NCI-H1417 treated with DMSO at 0.1 percent for 48 hours (cell line): ENCODE measurements at places on chromosomes 12 and 14.

GRCh38 chr12:75471902-75472890, 8.4 kb upstream of the GLIPR1 start:
- no peak for DNase-seq

DNA sequence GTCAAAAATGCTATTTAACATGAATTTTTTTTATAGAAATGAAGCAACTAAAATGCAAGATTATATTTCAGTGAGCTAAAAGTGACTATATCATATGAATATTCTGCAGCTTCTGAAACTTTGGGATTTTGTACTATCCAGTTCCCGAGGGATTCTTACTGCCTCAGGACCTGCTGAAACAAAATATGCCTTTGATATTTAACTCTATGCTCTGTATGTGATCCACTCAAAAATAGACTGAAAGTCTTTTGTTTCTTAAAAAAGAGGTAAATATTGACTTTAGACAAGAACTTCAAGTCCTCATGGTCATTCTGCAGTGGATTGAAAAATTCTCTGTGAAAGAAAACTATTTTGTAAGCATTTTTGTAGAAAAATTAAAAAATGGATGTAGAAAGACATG, 22.4 kb downstream of the CNTN1 start:
- no peak for DNase-seq

DNA sequence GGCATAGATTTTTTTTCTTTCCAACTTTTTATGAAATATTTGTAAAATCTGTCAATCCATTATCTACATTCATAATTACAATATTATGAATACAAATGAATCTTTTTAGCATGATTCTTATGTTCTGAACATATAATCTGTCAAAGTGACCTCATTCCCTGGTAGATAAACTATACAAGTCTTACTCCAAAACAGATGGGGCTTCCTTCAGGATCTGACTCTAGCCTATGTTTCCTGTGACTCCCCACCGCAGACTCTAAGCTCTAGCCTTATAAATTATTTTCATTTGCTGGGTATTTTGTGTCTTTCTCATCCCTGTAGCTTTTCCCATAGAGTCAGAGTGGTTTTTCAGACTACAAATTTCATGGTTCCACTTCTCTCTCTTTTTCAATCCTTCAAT, 202.1 kb upstream of the KITLG start:
- no peak for DNase-seq

DNA sequence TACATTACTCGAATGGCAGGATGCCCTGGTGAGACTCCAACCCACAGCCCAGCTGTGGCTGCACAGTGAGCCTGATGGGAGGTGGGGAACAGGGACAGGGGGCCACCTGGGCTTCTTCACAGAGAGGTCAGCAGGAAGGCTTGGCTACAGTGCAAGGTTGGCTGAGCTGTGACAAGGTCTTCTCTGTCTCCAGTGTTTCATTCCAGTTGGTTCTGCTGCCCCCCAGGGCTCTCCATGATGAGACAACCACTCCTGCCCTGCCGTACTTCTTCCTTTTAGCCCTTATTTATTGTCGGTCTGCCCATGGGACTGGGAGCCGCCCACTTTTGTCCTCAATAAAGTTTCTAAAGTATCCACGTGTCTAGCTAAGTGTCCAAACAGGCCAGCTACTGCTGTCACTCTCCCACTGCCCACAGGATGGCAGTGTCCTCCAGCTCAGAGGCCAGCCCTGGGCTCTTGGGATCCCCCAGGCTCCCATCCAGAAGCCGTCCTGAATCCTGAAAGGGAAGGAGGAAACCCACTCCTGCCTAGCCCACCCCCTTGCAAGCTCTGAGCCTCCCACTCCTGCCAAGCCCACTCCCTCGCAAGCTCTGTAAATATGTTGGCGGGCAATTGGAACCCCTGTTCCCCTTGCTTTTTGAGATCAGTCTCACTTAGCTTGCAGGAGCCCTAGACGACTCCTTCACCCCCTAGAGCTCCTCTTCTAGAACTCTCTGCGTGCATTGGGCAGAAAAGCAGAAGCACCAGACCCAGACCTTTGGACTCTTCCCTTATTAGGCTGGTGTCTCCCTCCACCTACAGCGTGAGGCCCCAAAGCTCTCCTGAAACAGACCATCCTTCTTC, 5.4 kb downstream of the C1QL4 start:
- DNase-seq: no peak

- DNase-seq: no peak
Observed at GRCh38 chr14:99181241-99181640, 90.8 kb downstream of the BCL11B start.

GRCh38 chr12:727321-727720, 25.1 kb upstream of the WNK1 start:
- DNase-seq: no peak

GRCh38 chr12:56220611-56221231, 1.0 kb downstream of the RNF41 start:
- no peak for DNase-seq

GRCh38 chr12:64672925-64673409, 62.7 kb downstream of the RASSF3 start:
- DNase-seq: no peak

GRCh38 chr12:104521731-104522130, 65.0 kb downstream of the CHST11 start:
- DNase-seq: no peak

DNA sequence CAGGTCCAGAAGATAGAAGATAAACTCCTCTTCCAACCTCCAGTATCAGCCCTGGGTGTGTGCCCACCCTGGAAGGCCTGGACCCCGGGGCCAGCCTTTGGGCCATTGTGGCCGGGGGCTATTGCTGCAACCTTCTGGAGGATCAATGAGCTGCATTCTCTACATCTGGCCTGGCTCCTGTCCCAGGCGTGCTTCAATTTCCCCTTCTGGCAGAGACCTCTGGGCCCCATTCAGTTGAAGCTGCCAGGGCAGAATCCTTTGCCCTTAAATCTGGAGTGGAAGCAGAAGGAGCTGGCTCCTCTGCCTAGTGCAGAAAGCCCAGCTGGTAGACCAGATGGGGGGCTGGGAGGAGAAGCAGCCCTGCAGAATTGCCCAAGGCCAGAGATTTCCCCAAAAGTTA, 10.0 kb downstream of the NYNRIN start:
- DNase-seq: no peak

DNA sequence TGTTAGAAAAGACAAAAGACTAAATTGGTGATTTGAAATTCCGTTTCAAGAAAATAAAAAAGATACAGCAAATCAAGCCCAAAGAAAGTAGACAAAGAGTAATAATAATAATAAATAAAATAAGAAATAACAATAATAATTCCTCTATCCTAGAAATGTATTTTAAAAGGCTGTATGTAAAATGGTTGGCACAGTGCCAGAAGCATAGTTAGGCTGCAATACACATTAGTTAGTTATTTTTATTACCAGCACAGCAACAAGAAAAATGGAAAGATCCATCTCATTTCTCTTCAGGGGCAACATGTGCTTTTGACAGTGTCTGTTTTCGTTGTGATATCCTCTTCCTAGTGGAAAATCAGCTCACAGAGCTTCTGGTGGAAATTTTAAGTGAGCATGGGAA, 174.1 kb upstream of the TMTC1 start:
- no peak for DNase-seq

- no peak for DNase-seq
Observed at GRCh38 chr12:13194401-13195110, 2.0 kb upstream of the EMP1 start.

- no peak for DNase-seq
Observed at GRCh38 chr12:25301798-25302197, 51.1 kb upstream of the KRAS start.

GRCh38 chr14:98742001-98742400, 530.0 kb downstream of the BCL11B start:
- DNase-seq: no peak

- DNase-seq: no peak
Observed at GRCh38 chr12:56454557-56454956, at the start of gene MIP. Gene MIP (minus strand): TSS chr12:56454657. CDS start chr12:56454613, 44 bp downstream.

GRCh38 chr12:95940514-95940913, 1.9 kb downstream of the CCDC38 start:
- no peak for DNase-seq

GRCh38 chr12:122079033-122079531, 526 bp downstream of the MLXIP start:
- no peak for DNase-seq

DNA sequence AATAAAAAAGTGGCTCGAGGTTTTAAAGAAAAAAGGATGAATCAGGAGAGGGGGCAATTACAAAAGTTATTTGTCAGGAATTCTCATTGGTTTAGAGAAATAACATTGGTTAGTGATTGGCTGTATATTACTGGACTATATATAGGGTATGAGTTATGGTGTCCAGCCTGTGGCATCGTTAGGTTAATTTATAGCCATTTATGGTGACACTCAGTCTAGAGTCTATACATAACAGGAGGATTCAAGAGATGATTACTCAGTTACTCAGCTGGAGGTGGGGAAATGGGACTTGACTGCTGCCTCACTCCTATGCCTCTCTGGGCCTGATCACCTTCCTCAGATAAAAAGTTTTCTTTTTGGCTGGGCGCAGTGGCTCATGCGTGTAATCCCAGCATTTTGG, 25.6 kb upstream of the NFYB start:
- DNase-seq: no peak

GRCh38 chr14:104894331-104895206, 29.5 kb downstream of the CEP170B start:
- no peak for DNase-seq

DNA sequence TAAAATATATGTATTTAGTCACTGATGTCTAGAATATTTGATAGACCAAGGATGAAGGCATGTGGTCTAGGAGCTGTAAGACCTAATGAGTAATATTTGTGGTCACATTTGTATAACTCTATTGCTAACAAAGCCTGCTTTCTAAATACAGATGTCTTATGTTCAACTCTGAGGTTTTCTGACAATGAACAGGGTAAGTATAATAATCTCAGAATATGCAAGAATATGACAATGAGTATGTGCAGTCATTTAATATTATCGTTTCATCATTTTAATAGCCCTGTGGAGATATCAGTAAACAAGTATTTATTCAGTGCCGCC, 389.6 kb downstream of the LRIG3 start:
- DNase-seq: no peak

DNA sequence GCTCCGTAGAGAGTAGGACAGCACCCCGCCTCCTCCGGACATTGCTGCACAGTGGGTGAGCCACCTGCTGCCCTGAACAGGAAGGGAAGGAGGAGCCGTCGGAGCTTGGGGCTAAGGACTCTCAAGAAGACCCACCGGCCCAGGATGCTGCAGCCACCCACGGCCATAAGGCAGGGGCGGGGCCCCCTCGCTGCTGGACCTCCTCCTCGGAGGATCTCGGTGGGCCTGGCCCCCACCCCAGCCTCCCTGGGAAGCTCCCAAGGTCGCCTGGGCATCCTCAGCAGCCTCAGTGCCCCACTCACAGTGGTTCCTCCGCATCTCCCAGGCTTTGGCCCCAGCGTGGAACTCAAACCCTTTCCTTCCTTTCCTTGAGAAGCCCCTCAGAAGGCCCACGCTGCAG, 68.6 kb upstream of the DIO3 start:
- no peak for DNase-seq

GRCh38 chr14:21974741-21975140, 301.1 kb upstream of the OR4E1 start:
- no peak for DNase-seq

DNA sequence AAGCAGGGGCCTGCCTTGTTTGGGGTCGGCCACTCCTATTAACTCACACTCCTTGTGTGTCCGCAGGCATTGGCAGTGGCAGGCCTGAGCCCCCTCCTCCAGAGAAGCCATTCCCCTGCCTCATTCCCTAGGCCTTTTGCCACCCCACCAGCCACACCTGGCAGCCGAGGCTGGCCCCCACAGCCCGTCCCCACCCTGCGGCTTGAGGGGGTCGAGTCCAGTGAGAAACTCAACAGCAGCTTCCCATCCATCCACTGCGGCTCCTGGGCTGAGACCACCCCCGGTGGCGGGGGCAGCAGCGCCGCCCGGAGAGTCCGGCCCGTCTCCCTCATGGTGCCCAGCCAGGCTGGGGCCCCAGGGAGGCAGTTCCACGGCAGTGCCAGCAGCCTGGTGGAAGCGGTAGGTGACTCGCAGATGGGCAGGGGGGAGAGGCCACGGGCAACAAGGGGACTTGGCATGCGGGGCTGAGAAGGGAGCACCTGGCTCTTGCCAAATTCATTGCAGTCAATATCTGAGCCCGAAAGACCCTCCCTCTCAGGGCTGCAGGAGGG, 106.3 kb upstream of the FKBP4 start:
- DNase-seq: no peak

DNA sequence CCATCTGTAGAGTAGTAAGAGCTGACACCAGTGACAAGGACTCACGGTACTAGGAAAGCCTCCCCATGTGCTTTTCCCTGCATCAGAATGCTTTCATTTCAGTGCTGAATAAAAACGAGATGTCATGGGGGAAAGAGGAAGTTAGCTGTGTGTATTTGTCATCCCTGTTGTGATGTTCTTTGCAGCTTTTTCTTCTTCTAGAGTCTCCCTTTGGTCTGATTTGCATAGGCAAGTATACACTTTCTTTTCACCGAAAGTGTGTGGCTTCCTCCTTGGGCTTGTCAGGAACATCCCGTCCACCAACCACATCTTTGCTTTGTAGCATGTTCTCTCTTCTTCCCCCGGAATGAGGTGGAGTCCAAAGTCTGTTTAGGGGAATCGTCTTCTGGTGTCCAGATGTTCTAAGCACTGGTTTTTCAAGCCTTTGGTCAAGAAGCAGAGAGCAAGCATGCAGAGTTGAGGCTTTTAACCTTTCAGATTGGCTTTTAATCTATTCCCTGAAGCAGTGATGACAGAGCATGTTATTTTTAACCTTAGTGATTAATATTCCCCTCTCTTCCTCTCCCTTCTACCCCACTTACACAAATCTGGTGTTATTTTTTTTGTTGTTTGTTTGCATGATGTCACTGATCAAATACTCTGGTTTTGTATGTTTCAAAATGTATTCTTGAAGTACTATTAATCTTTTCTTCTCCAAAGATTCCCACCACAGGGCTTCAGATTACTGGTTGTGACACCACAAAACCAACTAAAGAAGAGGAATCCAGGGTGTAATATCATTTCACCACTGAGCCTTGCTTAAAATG, 163.4 kb downstream of the SAMD4A start:
- DNase-seq: no peak

GRCh38 chr12:32609966-32610365, 69.1 kb upstream of the DNM1L start:
- DNase-seq: no peak

- DNase-seq: no peak
Observed at GRCh38 chr14:85483037-85483436, 46.9 kb upstream of the FLRT2 start.

- no peak for DNase-seq
Observed at GRCh38 chr14:38129705-38130104, 78.0 kb upstream of the SSTR1 start.

GRCh38 chr14:75274899-75275569, 3.6 kb upstream of the FOS start:
- no peak for DNase-seq

GRCh38 chr12:14417715-14418114, 52.2 kb downstream of the ATF7IP start:
- DNase-seq: no peak

DNA sequence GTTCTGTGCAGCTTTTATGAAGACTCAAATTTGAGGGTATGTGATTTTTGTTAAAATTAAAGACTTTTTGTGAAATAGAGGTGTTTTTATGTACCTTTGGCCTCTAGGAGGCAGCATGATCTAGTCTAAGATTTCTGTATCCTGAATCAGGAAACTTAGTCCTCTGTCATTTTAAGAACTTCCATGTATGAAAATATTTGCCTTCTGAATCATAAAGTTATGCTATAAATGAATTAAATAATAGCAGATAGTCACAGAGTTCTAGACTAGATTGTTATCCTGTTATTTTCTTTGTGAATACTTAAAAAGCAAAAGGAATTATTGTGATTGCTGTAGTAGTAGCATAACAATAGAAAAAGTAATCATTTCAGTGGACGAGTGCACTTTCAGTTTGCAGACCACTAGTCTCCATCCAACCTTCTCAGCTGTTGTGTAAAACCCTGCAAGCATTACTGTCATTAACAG, 56.3 kb downstream of the FGD4 start:
- no peak for DNase-seq
